ENCODE measurements at places on chromosomes 5 and 9.

- no peak for DNase-seq
Measured at GRCh38 chr9:14348123-14348372, 34.1 kb upstream of the NFIB start.

GRCh38 chr5:68071736-68072135 is 143.8 kb upstream of the PIK3R1 start:
- DNase-seq, result no peak

- DNase-seq, result no peak
Measured at GRCh38 chr5:56169281-56169680, 63.8 kb downstream of the ANKRD55 start.

DNA sequence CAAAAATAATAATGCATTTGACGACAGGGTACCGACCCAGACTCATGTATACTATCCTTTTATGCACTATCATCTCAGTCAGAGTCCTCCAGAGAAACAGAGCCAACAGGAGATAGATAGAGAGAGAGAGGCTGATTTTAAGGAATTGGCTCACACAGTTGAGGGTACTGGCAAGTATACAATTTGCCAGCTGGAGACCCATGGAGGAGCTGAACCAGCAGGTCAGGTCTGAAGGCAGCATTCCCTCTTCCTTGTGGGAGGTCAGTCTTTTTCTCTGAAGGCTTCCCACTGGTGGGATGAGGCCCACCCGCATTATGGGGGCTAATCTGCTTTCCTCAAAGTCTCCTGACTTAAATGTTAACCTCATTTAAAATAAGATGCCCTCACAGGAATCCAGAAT is 17.3 kb upstream of the MED10 start:
- DNase-seq, result no peak

DNA sequence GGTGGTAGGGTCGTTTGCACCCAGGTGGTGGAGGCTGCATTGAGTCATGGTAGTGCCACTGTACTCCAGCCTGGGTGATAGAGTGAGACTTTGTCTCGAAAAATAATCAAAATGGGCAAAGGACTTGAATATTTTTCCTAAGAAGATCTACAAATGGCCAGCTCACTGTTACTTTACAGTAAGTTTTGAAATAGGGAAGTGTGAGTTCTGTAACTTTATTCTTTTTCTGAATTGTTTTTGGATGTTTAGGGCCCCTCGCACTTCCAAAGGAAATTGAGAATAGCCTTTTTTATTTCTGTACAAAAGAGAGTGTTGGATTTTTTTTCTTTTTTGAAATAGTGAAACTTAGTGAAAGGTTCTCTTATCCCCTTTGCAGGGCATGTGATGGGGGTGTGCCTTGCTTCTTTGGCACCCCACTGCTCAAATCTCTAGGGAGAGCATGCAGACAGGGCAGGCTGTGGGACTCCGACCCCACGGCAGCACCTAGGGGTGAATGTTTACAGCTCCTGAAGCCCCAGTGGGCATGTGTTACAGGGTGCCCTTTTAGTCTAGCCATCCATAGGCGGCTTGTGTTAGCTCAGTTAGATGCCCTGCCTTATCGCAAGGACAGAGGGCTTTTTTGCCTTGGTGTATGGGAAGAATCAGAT is 33.3 kb downstream of the GPBP1 start:
- no peak for DNase-seq
